Mesendoderm (in vitro differentiated cells): ENCODE measurements at places on chromosomes 11 and 22.

- peak; percentile 94 for DNase-seq
Observed at GRCh38 chr22:41762980-41763779, 37.3 kb upstream of the CCDC134 start.

DNA sequence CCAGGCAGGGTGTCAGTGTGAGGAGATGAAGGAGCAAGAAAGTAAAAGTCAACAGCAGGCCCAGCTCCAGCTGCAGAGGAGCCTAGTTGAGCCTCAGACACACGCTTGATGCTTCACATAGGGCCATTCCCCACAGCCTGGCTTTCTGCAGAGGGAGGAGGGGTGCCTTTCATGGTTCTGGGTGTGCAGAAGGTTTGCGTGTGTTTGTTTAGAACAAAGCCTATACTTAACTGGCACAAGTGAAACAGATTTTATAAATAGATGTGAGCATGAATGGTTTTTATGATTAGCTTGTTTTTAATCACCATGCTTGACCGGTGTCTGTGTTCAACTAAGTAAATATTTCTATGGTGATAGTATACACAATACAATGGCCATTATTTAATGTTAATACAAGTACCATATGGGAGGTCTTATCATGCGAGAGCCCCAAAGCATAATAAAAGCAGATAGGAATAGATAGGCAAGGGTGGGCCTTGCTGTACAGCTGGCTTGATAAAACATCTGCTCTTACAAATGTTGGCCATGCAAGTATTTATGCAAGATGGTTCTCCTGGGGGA, 290.2 kb downstream of the ETS1 start:
- no peak for DNase-seq

- no peak for DNase-seq
Observed at GRCh38 chr22:50471197-50471847, 3.5 kb downstream of the SBF1 start.

- DNase-seq: no peak
Observed at GRCh38 chr11:75277991-75278790, 37.6 kb downstream of the TPBGL start.

- peak; percentile 50 for DNase-seq
Observed at GRCh38 chr22:19767427-19768341, 7.1 kb downstream of the TBX1 start.

DNA sequence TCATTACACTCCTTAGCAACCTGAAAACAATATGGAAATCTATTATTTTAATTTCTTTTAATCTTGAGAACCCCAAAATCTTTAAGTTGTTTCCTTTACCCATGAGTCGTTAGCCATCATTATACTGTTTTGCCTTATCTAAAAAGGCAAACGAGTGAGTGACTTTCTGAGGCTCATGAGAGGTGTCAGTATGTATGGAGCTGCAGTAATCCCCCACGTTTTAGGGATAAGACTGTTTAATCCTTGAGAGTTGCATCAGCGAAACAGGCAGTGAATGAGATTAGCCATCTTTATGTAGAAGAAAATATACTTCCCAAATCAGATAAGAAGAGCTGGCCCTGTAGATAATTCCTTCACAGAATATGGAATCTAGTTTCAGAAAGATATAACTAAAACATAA, 1147.0 kb downstream of the DLG2 start:
- DNase-seq: peak; percentile 28

DNA sequence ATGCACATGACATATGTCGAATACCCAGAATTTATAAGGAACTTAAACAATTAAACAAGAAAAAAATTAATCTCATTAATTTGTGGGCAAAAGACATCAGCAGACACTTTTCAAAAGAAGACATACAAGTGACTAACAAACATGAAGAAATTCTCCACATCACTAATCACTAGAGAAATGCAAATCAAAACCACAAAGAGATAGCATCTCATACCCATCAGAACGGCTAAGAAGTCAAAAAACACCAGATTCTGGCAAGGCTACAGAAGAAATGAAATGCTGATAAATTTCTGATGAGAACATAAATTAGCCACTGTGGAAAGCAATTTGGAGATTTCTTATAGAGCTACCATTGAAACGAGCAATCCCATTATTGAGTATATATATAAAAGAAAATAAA, 210.6 kb upstream of the LUZP2 start:
- no peak for DNase-seq

GRCh38 chr22:32785321-32786026, 16.0 kb upstream of the TIMP3 start:
- DNase-seq: no peak

DNA sequence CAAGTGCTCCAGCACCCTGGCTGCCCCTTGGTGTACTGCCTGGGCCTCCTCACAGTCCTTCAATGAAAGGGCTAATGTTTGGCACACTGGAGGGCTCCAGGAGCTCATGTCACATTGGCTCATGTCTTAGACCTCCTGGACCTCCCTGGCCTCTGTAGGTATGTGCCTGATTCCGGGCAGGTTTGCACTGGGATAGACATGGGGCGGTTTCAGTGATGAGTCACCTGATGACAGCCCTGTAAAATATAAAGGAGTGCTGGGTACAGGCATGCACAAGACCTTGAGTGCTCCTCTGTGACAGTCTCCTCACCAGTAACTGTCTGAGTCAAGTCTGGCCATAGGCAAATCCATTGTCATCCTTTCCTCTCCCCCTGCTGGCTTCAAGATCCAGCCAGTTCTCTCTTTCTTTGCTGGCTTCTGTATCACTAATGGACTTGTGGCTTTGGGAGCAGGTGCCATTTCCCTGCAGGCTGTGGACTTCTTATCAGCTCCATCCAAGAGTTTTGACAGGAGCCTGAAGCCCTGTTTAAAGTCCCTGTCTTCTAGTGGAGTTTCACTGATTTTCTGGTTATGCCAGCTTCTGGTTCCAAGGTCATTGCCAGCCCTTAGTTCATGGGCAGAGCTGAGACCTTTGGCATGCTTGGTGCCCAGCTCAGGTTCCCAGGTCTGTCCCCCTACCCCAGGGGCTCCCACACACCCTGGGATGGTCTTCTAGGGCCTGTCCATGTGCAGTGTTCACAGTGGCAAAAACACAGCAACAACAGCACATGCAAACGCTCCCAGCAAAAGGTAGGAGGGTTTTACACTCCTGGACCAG, 22.7 kb upstream of the P2RY2 start:
- no peak for DNase-seq

DNA sequence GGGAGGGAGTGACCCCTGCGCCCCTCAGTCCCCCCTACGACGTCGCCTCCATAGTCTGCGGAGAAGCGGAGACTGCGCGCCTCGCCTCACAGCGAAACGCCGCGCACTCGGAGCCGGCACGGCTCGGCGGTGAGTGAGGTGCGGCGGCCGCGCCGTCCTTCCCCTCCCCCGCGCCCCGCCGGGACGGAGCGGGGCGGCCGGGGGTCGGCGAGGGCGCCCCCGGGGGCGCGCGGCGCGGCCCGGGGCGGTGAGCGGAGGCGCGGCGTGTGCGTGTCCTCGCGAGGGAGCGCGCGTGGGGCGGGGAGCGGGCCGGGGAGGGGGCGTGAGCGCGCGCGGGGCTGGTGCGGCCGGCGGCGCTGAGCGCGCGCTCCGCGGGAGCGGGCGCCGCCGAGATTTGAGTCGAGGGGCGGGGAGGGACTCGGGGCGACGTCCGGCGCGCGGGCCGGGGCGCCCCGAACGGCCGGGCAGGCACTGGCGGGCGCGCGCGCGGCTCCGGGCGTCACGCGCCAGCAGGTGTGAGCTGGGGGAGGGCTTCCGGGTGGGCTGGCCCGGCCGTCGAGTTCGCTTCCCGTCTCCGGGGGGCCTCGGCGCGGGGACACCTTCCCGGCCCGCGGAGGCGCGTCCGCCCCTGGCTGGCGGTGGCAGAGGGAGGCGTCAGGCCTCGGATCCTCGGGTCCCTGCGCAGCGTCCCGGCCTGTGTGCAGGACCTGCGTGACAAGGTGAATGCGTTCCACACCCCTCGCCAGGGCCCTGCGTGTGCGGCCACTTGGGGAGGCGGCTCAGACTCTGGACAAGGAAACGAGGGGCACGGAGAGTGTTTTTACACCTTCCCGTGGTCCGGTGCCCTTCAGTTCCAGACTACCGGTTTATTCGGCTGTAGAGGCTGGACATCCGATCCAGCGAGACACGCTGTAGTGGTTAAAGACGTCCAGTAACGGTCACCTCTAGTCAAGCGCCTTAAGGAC, 50.4 kb downstream of the FAM83F start:
- DNase-seq: peak; percentile 52
